Karpas-422 (cell line): ENCODE measurements at places on chromosomes 6 and 20. TPM values are rescaled to one million over a fixed set of nuclear protein-coding genes. Genes with fewer than 3 reads are reported as not detected.

Gene FAM162B
- not detected in 2 replicates for total RNA-seq

Gene MACROD2
- total RNA-seq: 0.04 and 0.15 TPM in 2 replicates

DNA sequence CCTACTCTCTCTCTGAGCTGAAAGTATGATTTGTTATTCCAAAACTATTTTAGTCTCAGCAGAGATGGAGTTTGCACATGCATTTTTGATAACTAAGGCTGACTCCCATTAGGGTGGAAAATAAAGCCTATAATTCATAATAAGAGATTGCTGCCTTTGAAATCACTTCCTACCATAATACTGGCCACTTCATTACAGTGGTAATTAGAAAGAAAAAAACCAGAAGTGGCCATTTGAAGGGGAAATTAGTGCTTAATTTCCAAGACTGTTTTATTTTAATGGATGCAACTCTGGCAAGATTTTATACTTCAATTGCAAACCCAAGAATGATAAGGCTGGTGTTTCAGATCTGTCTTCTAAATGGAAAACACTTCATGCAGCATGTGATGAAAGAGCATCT is 43.4 kb downstream of the SLC35B3 start:
- DNase-seq: no peak

GRCh38 chr20:61786230-61786629 is 279.5 kb downstream of the TAF4 start:
- no peak for DNase-seq

DNA sequence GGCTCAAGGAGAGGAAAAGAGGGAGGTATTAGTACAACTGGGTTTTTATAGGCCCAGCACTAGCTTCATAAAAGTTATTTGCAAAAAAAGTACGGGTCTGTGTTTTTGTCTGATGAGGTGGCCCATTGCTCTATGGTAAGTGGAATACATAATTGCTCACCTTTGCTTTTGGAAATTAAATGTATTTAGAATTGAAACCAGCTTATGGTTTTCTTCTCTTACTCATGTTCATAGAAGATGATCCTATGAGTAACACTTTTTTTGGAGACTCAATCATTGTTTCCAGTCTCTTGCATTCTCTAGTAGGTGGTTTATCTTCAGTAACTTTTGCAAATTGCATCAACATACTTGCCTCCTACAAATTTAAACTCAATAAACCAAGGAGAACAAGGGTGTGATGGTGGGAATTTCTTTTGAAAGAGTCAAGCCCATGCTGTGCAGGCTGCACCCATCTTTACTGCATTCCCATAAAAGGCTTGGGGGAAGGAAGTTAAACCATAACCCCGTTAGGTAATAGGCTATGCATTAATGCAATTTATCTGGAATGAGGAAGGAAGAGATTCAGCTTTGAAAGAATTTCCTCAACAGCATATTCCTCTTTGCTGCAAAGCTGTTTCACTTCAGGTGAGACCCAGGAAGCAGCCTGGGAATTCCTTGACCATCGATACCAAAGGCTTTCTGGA is 48.5 kb upstream of the EDN1 start:
- DNase-seq: no peak

DNA sequence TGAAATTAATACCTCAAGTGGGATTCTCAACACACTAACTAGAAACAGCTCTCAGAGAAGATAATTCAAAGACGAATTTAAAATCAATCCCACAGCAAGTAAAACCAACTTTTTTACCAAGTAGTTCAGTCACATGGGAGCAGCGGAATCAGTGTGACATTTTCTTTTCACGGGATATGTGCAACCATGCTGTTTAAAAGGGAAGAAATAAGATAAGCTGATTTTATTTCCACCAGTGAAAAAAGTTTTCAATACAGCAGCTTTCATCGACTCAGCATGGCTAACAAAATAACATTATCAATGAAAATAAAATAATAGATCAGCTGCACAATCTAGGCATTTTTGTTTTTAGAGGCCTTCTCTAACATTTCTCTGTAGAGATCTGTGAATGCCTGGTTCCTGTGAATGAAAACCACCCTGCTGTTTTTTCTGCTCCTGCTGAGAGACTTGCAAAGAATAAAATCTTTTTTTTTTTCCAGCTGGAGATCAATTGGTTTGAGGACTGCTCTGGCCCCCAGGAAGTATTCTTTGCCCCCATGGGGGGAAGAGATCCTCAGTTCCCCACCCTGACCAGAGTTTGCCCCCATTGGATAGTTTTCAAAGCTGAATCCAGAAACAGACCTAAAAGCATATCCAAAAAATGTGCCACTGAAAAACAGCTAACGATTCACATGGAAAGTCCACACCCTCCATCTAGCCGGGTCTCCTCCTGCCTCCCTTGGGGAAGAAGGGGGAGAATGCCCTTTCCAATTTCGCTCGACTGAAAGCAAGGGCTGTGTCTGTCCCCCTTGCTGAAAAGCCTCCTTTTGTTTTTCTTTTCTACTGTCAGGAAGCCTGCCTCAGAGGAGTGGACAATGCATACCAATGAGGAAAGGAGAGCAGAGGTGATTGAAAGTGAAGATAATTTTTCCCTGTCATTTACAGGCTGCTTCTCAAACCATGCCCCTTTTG is 317.6 kb downstream of the PRKN start:
- DNase-seq: no peak
